ENCODE measurements at places on chromosomes 7 and 10.

DNA sequence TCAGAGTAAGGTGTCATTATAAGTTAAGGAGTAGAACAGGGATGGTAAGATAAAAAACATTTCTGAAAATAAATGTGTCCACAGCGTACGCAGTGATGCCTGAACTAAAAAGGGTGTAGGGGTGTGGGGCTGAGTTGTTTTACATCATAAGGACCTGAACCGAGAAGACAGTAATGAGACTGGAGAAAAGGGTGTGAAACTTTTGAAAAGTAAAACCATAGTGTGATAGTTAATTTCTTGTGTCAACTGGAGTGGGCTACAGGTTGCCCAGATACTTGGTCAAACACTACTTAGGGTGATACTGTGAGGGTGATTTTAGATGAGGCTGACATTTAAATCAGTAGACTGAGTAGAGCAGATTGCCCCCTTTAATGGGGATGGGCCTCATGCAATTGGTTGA lies 169.0 kb upstream of the PRPS1L1 start:
- no peak for DNase-seq

DNA sequence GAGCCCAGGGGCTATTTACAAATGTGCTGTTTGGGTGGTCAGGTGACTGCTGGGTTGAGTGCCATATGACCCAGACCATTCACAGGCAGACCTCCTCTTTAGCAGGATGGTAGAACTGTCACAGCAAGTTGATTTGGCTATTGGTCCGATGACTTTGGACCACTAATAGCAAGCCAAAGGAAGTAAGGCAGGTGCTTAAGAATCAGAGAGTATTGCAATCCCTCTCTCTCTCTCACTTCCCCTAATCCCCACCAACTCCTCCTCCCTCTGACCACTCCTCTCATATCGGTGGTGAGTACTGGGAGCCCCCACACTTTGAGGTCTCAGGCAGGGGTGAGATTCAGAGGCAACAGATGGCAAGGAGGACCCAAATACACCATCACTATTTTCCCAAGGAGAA lies 165.3 kb downstream of the TRIL start:
- no peak for DNase-seq

GRCh38 chr7:23713285-23714149 lies 3.5 kb downstream of the STK31 start:
- no peak for DNase-seq

DNA sequence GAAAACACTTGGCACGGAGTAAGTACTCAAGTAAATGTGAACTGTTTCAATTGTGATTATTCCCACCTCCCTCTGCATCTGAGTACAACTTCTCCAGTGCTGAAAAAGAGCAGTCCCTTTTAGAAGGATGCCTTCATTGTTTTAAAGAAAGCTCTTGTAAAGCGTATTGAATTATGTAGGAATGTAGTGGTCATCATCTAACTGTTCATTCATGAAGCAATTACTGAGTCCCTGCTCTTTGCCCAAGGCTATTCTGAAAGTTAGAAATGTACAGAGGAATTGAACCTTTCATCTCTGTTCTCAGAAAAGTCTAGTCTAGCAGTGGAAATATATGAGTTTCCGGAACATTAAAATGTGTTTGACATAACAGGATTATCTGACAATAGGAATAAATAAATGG lies 127.8 kb downstream of the CACNB2 start:
- no peak for DNase-seq

- DNase-seq = no peak
Observed at GRCh38 chr7:112452102-112452888, 2.0 kb downstream of the IFRD1 start.

GRCh38 chr7:69906283-69906995 lies 308.2 kb downstream of the AUTS2 start:
- DNase-seq = no peak
